ENCODE measurements at places on chromosomes 3 and 15.

DNA sequence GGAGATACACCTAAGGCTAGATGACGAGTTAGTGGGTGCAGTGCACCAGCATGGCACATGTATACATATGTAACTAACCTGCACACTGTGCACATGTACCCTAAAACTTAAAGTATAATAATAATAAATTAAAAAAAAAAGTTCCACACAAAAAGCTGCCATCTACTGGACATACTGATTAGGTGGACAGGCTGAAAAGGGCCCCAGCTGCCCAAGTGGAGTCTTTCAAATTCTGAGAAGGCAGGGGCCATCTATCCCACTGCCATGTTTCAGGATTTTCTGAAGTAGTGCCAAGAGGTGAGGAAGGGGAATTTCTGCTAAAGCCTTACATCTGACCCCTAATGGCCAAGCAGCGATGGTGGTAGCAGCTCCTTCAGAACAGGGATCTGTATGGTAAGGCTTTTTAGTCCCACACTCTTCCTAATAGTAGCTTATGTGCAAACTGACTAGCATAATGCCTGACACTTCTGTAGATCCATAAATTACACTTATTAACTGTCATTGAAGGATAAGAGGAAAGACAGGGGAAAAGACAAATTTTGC is 7.7 kb downstream of the FSTL1 start:
- no peak for DNase-seq

DNA sequence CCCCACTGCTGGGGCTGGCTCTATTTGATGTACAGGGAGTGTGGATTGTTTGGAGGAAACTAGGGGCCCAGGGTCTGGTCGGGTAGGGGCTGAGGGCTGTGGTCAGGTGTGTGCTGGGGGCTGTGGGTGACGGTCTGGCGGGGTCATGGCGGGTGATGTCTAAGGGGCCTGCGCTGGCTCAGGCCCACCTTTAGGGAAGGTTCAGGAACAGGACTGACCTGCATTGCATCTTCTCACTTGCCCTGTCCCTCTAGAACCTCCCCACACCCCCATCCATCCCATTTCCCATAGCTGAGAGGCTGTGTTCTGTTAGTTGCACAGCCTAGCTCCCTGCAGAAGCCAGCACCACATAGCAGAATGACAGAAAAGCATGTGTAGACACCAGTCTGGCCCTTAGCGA is 39.1 kb downstream of the SCN5A start:
- no peak for DNase-seq

- no peak for DNase-seq
These were observed 7.1 kb upstream of the GOLIM4 start for GRCh38 chr3:168102735-168103410.

GRCh38 chr3:113212150-113212843 is 940 bp downstream of the BOC start:
- DNase-seq, result peak; percentile 92

- DNase-seq, result no peak
These were observed 62.8 kb upstream of the UTS2B start for GRCh38 chr3:191393146-191393545.

DNA sequence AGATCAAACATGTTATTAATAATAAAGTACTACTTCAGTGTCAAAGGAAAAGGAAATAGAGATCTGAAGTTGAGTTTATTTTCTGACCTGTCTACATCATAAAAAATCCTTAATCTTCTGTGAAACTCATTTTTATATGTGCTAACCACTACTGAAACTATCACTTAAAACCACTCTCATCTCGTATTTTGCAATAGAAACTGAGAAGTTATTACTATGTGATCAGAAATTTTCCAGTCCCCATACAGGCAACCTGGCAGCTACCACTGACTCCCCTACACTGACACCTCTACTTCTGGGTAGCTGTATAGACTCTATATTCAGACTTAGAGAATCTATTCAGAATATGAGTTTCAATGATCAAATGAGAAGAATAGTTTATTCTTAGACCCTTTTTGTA is 8.3 kb downstream of the HDGFL3 start:
- no peak for DNase-seq

DNA sequence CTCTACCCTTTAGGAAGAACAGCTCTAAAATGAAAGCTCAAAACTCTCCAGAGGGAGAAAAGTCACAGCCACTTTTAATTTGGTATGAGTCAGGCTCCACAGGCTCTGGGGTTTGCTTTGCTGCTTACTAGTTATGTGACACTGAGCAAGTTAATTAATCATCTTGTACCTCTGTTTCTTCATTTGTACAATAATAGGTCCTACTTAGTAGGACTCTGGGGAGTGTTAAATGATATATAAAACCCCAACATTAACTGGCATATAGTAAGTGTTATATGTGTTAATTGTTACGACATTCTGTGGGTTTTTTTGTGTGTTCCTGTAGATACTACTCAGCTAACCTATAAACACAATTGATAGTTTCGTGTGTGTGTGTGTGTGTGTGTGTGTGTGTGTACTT is 6.6 kb downstream of the ACKR2 start:
- no peak for DNase-seq

DNA sequence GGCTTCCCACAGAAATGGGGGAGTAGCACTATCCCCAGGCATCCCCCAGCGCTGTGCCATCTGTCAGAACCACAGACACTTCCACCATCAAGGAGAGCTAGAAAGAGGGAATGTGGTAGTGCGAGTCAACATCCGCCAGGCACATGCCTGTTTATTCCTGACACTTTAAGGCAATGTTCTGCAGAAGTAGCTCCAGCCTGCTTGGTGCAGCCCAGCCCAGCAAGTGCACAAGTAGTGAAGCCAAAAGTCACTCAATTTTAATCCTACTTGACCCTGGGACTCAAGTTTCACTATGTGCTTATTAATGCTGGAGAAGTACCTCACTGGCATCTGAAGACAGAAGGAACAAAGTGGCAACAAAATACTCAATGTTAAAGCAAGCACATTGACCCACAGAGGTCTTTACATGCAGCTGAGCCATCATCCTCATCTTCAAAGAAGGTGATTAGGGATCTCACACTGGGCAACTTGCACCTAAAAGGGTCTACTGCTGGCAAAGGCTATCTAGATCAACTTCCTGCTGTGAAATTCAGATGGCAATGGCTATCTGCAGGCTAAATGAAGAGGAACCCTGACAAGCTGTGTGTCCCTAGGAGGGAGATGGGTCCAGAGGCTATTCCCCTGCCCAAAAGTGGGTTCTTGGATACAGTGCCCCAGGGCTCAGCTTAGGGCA is 61.4 kb upstream of the CLDN18 start:
- peak; percentile 66 for DNase-seq

GRCh38 chr15:36373550-36373949 is 205.9 kb upstream of the CDIN1 start:
- DNase-seq, result no peak

GRCh38 chr15:90006217-90007075 is 5.3 kb downstream of the ZNF710 start:
- DNase-seq, result no peak

DNA sequence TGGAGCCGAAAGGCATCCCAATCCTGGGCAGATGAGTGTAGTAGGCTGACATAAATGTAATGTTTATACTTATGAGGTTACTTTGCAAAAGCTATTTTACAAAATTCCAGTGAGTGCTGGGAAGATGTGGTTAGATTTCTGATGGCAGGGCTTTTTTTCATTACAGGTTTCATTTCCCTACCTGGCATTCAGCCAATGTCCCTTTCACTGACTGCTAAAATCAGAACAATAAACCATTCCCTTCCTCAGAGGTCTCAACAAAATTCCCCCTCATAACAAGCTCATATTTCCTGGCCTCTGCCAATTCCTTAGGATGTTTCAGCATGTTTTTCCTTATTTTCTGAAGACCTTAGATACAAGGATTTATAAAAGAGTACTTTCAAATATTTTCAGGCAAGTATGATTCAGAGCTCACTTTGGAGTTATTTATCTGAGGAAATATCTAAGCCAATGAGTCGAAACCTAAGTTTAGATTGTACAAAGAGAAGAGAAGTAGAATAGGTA is 40.9 kb upstream of the CCDC80 start:
- no peak for DNase-seq

GRCh38 chr3:105867712-105868430 is 941 bp downstream of the CBLB start:
- no peak for DNase-seq

- DNase-seq, result no peak
These were observed 1.4 kb downstream of the CRTAP start for GRCh38 chr3:33115024-33115768.

GRCh38 chr3:99503350-99503749 is 135.0 kb upstream of the COL8A1 start:
- no peak for DNase-seq

DNA sequence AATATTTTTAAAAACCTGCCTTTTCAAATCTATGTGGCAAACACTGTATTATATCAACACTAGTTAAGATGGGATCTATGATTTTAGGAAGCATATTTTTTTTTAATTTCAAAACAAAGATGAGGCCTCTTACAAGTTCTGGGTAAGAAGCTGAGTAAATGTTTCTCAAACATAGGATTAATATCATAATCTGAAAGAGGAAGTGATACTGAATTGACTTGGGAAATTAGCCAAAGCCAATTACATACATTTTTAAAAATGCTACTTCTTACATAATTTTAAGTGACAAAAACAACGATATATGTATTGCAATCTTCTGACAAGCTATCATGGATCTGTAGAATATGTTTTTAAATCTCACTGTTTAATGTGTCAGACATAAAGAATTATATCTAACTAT is 135.1 kb upstream of the UBP1 start:
- DNase-seq, result no peak

GRCh38 chr15:40441565-40442531 is 1.1 kb downstream of the BAHD1 start:
- no peak for DNase-seq

GRCh38 chr15:51155891-51156290 is 61.2 kb upstream of the TNFAIP8L3 start:
- DNase-seq, result peak; percentile 89

DNA sequence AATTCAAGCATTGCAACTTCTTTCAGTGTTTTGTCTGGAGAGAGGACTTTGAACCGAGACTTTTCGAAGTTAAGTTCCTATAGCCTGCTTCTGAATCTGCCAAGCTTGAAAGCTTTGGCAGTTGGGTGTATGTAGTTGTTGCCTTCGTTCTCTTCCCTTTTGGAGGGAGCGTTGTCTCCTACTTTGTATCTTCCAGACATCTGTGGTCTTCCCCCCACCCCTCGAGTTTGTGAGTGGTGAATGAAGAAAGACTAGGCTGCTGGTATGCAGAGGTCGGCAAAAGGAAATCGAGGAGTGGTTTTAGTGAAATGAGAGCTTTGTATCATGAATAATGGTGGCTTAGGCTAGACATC is 1.3 kb downstream of the CTNNB1 start:
- DNase-seq, result no peak

DNA sequence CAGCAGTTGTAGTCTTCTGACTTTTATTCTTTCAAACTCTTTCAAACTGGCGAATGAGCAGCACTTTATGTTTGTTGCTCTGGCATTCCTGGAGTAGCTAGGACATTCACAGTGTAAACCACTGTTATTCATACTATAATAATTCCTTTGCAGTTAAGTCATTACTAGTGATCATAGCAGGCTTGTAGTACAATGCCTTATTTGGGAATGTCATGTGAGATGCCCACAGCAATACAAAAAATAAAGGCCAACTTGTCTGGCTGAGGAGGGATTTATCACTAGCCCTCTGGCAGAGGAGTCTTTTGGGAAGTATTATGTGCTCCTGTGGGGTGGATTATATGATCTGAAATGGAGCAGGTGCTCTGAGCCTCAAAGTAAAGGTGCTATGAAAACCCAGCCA is 197.2 kb downstream of the VGLL3 start:
- DNase-seq, result no peak

DNA sequence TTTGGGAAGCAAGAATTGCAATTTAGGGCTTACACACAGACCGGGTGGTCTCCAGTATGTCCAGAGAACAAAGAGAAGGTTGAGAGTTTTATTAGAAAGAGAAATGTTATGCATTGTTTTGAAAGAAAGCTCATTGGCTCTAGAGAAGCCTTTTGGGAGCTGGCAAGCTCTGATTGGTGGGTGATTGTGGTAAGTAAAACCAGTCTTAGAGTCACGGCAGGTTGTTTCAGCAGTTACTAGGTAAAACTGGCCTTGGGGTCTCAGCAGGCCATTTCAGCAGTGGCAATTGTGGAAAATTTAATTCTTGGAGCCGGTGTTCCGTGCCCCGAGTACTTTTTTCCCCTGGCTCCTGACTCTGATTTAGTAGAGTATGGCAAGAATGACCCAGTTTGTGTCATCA is 78.1 kb downstream of the MRPL46 start:
- no peak for DNase-seq

- no peak for DNase-seq
These were observed 39.5 kb downstream of the ITPR1 start for GRCh38 chr3:4532535-4533112.

DNA sequence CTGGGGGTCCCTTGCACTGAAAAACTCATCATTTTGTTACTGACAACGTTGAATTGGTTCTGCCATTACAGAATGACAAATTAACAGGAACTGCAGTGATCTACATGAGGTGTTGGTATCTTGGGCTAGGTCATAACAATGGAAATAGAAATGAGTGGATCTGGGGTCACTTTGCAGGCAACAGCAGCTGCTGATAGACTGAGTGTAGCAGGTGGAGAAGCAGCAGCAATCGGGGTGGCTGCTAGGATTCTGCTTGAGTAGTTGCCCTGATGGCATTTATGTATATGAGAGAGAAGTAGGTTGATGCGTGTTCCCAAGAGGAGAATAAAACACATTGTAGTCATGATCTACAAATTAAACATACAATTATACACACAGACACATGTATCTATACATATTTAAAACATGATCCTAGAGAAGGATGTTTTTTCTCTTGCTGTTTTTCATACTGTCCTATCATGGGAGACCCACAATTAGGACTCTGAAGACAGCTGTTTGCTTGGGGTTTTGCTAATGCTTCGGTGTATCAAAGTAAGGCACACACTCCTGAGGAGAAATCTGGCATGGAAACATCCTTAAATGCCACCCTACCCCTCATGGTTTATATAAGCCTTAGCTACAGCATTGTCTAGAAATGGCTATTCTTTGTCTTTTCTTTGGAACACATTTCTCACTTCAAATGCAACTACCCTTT is 15.8 kb upstream of the THBS1 start:
- DNase-seq, result peak; percentile 64

GRCh38 chr3:147008886-147009285 is 397.5 kb downstream of the ZIC4 start:
- DNase-seq, result no peak

- DNase-seq, result no peak
These were observed 14.5 kb upstream of the SLC6A1 start for GRCh38 chr3:10977892-10978510.

DNA sequence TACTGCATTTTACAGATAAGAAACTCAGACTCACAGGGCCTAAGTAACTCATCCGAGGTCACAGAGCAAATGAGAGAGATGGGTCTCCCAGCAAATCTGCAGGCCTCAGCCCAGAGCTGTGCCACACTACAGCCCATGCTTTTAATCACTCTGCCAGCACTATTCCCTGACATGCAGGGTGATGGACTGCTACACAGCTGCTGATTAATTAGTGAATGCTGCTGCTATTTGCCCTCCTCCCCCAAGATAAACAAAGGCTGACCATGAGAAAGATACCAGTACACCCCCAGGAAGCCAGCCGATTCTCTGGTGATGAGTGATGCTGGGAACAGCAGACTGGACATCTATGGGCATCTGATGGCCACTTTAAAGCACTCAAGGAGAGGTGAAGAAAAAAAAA is 39.3 kb downstream of the RFTN1 start:
- no peak for DNase-seq

- no peak for DNase-seq
These were observed 51.5 kb upstream of the SLCO3A1 start for GRCh38 chr15:91801836-91802534.

- DNase-seq, result no peak
These were observed 57.2 kb upstream of the ST8SIA2 start for GRCh38 chr15:92336419-92336987.

- DNase-seq, result peak; percentile 53
These were observed 17.7 kb downstream of the ACVR2B start for GRCh38 chr3:38471260-38471857.

GRCh38 chr3:53774414-53774813 is 71.8 kb downstream of the CHDH start:
- no peak for DNase-seq
